Hematopoietic multipotent progenitor cell treated with erythropoietin and hydrocortisone succinate and interleukin-3 and kit ligand, for 4 days (in vitro differentiated cells): ENCODE measurements at places on chromosomes 3 and 15.
A peak's percentile ranks its signal among the peaks of the same experiment; 100 is the strongest.

DNA sequence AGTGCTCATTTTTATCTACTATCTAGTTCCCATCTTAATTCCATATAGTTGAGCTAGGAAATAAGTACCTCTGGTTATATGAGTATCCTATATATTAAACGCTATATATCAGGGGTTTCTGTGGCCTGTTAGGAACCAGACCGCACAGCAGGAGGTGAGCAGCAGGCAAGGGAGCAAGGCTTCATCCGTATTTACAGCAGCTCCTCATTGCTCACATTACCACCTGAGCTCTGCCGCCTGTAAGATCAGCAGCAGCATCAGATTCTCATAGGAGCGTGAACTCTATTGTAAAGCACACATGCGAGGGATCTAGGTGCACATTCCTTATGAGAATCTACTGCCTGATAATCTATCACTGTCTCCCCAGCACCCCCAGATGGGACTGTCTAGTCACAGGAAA, 23.0 kb downstream of the GSK3B start:
- no peak for DNase-seq

DNA sequence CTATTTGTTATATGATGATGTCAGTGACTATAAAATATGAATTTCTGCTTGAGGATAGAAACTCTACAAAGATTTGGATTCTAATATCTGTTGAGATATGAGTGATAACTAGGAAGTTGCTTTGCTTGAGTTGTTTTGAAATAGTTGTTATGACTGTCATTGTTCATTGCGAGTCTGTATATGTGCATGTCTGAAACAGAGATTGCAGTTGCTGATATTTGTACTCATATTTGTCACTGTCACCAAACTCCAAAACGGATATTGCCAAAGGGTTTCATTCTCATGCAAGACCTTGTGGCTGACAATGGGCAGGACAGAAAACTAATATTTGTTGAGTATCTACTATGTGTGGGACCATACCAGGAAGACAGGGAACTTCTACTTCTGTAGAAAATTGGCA, 240.2 kb downstream of the CD47 start:
- DNase-seq = peak; percentile 64

DNA sequence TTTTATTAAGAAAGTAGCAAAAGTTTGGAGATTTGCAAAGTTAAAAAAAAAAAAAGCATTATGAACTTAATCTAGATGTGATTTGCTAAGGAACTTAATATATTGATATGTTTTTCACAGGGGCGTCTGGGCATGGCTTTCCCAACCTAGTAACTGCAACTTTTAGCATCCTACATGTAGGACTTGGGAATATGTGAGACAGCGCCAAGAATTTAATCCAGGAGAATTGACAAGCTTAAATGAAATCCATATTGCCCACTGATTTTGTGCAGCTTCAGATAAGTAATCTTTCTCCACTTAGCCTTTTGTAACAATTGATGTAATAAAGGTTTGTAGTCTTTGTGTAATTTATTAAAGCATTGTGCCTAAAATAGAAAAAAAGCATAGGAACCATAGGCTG, 982 bp upstream of the GABPB1 start:
- DNase-seq = no peak

DNA sequence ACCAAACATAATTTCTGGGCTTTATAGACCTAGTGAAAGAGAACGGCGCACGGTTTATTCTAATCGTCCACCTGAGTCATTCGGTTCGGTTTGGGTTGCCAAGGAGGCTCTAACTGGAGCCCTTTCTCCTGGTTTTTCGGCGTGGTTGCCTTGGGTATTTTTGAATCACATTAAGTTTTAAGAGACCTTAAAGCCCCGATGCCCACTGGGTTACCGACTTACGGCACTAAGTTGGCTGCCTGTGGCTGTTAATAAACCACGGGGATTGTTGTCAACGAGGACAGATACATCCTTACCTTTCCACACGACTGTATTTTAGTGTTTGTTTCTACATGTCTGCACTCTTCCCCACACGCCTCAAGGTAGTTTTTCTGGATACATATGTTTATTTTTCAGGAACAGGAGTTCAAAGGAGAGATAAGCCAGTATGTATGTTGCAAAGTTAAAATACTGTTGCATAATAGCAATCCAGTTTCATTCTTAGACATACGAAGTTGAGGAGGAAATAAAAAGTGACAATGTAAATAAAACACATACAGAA, 1.2 kb upstream of the ANP32A start:
- DNase-seq = peak; percentile 58

- peak; percentile 50 for DNase-seq
These were observed 172.0 kb downstream of the STT3B start for GRCh38 chr3:31704591-31705179.

GRCh38 chr15:53473435-53473834, 286.0 kb downstream of the WDR72 start:
- no peak for DNase-seq

- no peak for DNase-seq
These were observed 191.7 kb upstream of the TPM1 start for GRCh38 chr15:62850791-62851291.

GRCh38 chr15:50009634-50010033, 109.4 kb downstream of the ATP8B4 start:
- DNase-seq = no peak

GRCh38 chr3:45612138-45612537, 17.6 kb downstream of the LIMD1 start:
- DNase-seq = no peak
